ENCODE measurements at places on chromosomes 16 and 17.

- no peak for DNase-seq
Observed at GRCh38 chr16:68869492-68870088, 26.3 kb downstream of the TANGO6 start.

- DNase-seq: no peak
Observed at GRCh38 chr17:2854143-2855055, 58.2 kb downstream of the RAP1GAP2 start.

DNA sequence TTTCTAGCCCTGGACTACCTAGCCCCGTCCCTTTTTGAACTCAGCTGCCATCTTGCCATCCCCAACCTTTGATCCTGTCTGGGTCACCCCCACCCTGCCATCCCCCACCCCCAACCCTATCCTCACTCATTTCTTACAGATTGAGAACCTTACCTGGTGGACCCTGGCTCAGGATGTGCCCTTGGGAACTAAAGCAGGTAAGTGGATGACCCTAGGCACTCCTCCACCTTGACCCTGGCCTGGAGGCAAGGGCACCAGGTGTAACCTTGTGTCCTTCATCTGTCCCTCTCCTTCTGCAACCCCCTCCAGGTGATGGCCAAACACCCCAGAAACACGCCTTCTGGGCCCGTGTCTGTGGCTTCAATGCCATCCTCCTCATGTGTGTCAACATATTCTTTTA, 15.5 kb upstream of the FAM83G start:
- DNase-seq: no peak

GRCh38 chr17:266701-267667, 85.5 kb upstream of the DOC2B start:
- DNase-seq: no peak

GRCh38 chr17:39926588-39927100, 757 bp downstream of the ORMDL3 start:
- peak; percentile 39 for DNase-seq

DNA sequence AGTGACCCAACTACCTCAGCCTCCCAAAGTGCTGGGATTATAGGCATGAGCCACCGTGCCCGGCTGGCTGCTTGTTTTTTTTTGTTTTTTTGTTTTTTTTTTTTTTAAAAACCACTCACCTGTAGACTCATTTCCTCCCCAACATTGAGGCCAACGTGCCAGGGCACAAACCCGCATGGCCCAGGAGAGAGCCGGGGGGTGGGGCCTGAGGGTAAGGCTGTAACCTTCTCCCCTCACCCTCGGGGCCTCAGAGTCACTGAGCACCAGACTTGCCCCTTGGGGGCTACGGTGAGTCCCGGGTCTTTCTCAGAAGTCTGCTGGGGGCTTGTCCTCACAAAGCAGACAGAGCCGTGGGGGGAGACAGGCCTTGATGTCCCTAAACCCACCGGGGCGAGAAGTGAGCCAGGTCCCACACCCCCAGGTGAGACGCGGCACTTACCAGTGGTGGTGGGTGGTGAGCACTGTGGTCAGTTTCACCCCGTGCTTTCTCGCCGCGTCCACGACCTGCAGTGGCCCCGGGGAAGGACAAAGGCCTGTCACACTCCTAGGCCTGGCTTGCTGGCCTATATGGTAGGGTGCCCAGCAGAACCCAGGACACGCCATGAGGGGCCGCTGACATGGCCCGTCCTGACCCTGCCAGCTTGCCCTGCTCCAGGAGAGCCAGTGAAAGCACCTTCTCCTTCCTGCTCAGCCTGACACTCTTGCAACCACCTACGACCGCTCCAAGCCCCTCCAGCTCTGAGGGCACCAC, 4.6 kb downstream of the HAGH start:
- DNase-seq: no peak

DNA sequence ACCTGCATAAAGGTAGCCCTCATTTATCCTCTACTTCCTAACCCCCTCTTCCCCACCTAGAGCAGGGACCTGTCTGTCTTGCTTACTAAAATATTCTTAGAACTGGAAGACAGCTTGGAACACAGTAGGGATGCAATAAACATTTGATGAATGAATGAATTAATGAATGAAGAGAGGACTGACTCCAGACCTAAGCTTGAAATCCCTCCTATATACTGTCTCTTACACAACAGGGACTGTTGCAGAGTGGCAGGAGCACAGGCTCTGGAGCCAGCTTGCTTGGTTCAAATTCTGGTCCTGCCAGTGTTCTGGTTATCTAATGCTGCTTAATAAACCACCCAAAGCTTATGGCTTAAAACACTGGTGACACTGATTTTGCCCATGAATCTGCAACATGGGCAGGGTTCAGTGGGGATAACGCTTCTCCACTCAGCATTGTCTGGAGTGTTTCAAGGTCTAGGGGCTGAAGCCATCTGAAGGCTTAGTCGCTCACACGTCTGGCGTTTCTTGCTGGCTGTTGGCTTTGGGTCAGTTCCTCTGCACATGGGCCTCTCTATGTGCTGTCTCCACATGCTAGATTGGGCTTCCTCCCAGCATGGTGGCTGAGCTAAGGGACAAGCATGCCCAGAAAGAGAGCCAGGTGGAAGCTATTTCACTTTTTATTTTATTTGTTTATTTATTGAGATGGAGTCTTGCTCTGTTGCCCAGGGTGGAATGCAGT, 12.8 kb upstream of the RAP1GAP2 start:
- no peak for DNase-seq

DNA sequence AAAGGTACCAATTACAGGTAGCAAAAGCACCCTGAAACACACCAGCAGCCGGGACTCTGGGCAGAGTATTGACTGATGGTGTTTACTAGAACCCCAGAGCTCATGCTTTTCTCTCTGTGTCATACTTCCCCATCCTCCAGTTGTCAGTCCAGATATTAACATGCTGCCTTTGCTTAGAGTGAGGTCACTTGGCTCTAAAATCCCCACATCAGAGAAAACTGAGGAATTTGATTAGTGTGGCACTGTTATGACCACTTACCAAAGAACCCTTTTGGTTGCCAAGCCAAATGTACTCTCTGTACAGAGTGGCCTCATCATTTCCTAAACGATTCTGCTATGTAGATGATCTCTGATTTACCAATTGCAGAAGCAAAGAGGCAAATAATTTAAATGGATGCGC, 80.4 kb downstream of the ABCC12 start:
- DNase-seq: no peak

GRCh38 chr16:81181013-81181720, 57.3 kb upstream of the BCO1 start:
- no peak for DNase-seq

- DNase-seq: no peak
Observed at GRCh38 chr16:1003391-1004347, 22.1 kb downstream of the SOX8 start.

DNA sequence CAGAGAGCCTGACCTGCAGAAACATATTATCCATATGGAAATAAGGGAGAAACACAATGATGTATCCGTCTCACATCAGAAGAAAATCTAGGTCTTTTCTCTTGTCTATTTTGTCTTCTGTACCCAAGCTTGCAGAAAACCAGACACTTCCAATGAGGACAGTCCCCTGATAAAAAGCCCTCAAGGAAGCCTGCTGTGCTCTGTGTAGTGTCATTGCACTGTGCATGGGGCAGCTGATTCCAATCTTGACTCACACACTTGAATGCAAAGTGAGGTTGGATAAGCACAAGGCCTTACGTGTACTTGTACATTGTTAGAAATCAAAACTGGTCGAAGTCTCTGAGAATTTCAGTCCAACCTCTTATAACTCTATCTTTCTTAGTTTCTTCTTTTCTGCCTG, 256.6 kb upstream of the MYOCD start:
- DNase-seq: no peak

DNA sequence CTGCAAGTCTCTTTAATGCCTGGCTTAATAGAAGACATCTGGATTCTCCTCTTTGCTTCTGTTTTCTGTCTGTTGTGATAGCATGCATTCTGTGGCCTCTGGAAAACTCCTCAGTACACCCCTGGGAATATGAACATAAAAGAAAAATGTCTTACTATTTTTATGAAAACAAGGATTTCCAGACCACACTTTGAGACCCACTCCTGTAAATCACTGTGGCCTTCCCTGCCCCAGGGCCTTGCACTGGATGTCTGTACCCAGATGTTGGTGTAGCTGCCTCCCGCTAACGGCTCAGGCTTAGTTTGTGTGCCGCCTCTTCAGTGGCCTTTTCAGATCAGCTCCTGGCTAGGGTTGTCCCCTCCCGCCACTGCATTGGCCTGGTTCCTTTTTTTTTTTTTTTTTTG, 126.6 kb downstream of the SOCS1 start:
- no peak for DNase-seq

GRCh38 chr16:69087161-69087581, 18.3 kb upstream of the HAS3 start:
- DNase-seq: no peak

GRCh38 chr17:49580981-49581647, 5.4 kb downstream of the NXPH3 start:
- no peak for DNase-seq

DNA sequence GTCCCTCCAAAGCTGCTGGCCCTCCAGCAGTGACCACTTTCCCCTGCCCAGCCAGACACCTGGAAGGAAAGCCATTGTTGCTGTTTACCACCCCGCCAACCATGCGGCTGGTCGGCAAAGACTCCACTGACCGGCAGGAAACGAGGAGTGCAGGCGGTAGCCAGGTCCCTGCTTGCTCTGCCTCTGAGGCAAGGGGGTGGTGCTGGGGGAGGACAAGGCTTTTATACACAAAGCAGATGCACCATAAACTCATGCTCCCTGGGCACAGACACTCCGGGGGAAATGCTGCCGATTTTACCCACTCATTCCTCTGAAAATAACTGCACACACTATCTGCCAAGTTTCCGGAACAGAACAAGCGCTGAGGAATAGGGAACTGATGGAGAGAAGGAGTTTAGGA, 62.8 kb upstream of the GRIN2A start:
- no peak for DNase-seq

DNA sequence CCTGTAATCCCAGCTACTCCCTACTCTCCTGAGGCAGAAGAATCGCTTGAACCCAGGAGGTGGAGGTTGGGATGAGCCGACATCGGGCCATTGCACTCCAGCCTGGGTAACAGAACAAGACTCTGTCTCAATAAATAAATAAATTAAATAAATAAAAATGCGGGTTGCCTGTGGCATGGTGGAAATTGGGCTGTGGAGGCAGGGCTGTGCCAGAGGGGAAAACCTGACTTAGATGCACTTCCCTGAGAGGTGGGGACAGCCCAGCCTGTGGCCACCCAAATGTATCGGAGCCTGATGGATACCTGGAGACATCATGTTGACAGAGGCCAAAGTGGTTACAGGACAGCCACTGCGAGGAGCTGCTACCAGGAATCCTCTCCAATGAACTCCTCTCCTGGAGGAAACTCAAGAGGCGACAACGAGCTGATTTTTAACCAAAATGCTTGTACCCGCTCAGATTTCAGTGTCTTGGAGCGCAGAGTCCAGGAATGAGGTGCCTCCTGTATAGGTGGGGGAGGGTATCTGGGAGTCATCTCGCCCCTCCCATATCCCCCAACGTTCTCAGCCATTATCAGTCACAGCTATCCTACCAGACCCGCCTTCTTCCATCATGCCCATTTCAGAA, 32.3 kb downstream of the DDX19A start:
- no peak for DNase-seq

- DNase-seq: no peak
Observed at GRCh38 chr17:76150712-76151622, 9.9 kb upstream of the FOXJ1 start.

DNA sequence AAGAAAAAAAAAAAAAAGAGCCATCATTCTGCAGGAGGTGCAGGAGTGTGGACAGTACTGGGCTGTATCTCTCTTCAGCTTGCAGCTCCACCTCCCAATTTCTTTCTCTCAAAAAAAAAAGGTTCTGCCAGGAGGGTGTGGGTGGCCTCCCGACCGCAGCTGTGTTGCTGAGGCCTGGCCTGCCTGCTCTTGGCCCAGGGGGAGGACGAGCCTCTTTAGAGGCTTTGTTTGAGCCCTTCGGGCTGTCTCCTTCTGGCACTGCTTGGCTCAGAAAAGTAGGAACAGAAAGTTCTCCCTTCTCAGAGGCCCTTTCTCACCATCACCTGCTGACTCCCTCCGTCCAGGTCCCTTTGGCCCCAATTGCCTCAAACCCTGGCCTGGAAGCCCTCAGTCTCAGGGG, 22.2 kb upstream of the C17orf107 start:
- no peak for DNase-seq

GRCh38 chr16:85180827-85181738, 68.8 kb upstream of the CIBAR2 start:
- no peak for DNase-seq

DNA sequence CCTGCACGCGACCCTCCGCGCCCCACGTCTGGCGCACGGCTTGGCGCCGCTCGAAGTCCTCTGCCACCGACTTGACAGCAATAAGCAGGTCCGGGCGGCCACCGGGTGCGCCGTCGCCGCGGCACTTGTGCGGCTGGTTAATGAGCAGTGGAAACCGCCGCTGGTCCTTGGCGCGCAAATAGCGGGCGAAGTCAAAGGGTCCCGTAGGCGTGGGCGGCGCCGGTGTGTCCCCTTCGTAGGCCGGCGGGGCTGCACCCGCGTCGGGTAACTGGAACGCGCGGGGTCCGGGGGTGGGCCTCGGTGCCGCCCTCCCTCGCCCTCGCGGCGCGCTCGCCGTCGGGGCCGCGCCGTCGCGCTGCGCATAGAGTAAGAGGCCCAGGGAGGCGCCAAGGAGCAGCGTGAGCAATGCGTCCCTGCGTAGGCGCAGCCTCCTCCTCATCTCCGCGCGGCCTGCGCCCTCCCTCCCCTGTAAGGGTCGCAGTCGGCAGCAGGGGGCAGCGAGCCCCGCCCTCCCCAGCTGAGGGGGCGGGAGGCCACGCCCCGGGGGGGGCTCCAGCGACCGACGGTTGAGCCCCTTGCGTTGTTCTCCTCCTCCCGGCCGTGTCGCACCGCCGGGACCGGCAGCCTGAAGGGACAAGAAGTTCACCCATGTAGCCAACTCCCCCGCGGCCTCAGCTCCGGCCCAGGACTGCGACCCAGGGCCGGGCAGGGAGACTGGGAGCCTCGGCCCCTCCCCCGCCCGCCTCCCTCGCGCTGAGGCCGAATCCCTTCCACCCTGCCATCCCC, 558 bp downstream of the B3GNT9 start:
- no peak for DNase-seq

- DNase-seq: no peak
Observed at GRCh38 chr17:16444258-16444886, 29.0 kb downstream of the TRPV2 start.

GRCh38 chr16:27642756-27643155, 92.8 kb downstream of the KATNIP start:
- no peak for DNase-seq

GRCh38 chr17:1267471-1267943, 2.7 kb upstream of the BHLHA9 start:
- DNase-seq: no peak

- no peak for DNase-seq
Observed at GRCh38 chr16:61890386-61890785, 145.9 kb downstream of the CDH8 start.

GRCh38 chr17:29368926-29369325, 21.2 kb upstream of the TAOK1 start:
- DNase-seq: no peak

Data from activated CD8-positive, alpha-beta memory T cell treated with anti-CD3 and anti-CD28 coated beads for 1 hour (primary cell).